HL-60 (cell line): ENCODE measurements at places on chromosomes 3 and 15.

DNA sequence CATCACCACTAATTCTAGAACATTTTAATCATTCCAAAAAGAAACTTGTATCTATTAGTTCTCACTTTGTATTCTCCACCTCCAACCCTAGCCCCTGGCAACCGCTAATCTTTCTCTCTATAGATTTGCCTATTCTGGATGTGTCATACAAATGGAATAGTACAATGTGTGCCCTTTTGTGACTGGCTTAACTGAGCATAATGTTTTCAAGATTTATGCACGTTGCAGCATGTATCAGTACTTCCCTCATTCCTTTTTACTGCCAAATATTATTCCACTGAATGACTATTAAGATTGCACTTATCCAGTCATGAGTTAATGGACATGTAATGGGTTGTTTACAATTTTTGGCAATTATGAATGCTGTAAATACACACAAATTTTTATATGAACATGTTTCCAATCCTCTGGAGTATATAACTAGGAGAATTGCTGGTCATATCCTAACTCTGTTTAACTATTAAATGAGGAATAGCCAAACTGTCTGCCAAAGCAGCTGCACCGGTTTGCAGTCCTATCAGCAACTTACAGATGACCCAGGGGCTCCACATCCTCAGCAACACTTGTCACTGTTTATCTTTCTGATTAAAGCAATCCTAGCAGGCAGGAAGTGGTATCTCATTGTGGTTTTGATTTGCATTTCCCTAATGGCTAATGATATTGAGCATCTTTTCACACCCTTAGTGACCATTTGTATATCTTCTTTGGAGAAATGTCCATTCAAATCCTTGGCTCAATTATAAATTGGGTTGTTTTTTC is 42.9 kb downstream of the DCUN1D1 start:
- DNase-seq, result no peak

GRCh38 chr15:66220601-66221000 is 32.9 kb downstream of the MEGF11 start:
- no peak for DNase-seq

GRCh38 chr3:23402728-23403492 is 199.8 kb downstream of the UBE2E2 start:
- DNase-seq, result no peak

DNA sequence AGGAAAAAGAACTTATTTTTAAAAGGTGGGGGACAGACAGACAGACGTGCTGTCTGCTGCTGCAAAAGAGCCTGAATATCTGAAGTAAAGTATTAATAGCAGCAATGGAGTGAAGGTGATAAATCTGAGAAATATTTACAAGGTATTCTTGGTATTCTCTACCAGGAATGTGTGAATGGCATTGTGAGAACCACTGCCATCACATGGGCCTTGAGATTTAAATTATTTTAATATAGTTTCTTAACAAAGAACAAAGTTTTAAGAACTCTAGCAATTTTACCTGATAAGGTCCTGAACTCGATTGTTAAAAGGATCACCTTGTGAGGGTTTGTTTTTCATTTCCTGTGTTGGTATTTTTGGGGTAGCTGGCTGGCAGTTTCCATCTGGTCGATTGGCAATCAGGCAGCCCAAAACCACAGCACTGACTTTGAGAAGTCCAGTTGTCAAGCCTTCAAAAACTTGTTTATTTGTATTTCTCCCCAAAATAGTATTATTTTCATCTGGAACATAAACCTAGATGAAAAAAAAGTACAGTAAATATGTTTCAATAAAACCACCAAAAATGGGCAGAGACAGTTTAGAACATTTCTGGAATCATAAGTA is 97.3 kb downstream of the ISL2 start:
- DNase-seq, result no peak

DNA sequence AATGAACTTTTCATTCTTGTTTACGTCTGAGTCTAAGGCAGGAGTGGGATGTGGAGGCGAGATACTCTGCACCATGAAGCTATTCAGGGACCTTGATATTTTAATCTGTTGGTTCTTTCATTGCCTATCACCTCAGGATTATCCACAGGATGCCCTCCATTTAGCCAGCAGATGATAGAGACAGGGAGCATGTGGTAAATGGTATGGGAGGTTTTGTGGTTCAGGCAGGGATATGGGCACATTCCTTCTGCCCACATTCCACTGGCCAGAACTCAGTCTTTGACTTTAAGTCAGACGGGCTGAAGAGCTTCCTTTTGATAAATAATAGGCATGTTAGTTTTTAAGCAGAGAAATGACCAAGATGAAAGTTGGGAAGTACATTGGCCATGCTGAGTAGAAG is 548.0 kb upstream of the CCDC54 start:
- DNase-seq, result no peak

DNA sequence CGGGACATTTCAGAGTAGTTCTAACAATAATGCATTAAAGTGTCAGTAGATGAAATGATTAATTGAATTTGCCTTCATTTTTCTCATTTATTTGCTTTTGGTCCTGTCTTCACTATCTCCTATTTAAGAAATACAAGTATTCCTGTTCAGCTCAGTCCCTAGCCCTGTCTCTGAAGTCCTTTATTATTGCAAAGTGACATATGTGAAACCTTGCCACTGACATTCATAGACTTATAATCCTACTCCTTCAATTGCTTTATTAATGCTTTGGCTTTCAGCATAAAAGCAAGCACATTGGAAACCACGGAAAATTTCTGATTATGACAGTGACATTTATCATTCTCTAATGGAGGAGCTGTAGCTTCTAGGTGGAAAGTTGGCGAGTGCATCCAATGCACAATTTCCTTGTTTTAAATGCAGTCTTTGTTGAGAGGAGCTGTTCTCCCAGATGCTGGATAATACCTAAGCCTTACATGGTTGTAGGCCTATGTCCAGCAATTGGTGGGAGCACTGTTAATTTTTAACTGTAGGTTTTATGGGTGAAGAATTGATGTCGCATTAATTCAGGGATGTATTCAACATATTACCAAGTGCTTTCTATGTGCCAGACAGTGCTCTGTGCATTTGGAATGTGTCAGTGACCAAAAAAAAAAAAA is 337.8 kb downstream of the FEZF2 start:
- no peak for DNase-seq

DNA sequence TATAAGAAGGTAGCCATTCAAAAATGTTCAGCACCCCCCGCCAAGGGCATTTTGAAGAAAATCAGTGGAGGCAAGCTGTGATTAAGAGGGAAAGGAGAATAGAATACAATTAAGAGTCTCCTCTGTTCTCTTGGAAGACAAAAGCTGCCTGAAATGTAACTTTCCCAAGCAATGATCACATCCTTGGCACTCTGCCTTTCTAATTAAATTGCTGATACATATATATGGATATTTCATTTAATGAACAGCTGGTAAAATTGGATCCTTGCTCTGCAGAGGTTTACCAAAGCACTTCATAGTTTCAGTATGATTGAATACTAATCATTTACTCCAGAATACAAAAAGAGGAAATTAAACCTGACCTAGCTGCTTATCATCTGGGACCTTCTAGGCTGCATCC is 10.4 kb downstream of the COL6A6 start:
- no peak for DNase-seq

DNA sequence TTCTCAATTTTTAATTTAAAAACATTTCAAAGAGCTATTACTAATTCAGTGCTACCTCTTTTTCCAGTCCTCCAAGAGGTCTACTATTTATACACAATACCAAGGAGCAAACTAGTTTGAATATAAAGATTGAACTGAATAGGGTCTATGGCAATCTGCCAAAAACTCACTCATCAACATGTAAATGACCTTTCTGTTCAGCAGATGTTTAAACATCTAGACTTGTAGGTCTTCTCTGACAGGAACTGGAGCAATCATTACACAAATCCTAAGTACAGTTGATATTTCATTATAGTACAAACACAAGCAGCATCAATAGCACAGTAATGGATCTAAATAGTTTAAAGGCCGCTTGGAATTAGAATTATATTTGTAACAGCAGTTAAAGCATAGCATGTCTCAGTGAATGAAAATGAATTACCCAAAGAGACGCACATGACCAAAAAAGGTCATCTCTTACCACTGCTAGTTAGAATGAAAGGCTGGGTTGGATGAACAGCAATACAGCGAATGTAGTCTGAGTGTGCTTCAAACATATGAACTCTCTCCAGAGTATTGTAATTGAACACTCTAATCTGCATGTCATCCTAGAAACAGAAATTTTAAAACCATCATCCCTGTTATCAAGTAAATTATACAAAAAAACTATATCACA is 10.7 kb downstream of the COPB2 start:
- DNase-seq, result no peak

DNA sequence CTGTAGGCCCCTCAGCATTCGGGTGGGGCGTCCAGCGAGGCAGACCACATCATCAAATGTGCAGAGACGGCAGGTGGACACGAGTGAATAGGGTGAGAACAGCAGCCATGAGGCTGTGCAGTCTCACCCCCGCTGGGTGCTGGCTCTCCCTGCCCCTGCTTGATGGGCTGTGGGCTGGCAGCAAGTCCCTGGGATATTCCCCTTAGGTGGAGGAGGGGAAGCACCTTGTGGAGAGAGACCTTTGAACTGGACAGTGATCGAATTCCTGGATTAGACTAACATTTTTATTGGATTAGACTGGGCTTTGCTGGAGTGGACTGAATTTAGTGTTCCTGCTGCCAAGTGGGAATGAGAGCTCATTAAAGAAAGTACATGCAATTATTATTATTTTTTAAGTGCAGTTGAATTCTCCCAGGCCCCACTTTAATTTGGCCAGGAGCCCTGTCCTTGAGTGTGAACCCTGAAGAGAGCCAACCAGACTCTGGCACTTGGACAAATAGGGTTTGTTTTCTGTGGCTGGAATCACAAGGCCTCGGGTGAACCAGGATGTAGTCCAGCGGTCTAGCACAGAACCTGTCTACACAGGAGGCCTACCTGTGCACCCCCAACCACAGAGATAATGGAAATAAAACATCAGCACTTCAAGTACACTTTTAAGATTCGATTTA is 193.1 kb downstream of the ABHD5 start:
- no peak for DNase-seq

GRCh38 chr15:80815106-80815505 is 35.9 kb downstream of the CEMIP start:
- DNase-seq, result no peak

- DNase-seq, result no peak
These were observed 284.8 kb upstream of the CFAP20DC start for GRCh38 chr3:59334585-59334984.

DNA sequence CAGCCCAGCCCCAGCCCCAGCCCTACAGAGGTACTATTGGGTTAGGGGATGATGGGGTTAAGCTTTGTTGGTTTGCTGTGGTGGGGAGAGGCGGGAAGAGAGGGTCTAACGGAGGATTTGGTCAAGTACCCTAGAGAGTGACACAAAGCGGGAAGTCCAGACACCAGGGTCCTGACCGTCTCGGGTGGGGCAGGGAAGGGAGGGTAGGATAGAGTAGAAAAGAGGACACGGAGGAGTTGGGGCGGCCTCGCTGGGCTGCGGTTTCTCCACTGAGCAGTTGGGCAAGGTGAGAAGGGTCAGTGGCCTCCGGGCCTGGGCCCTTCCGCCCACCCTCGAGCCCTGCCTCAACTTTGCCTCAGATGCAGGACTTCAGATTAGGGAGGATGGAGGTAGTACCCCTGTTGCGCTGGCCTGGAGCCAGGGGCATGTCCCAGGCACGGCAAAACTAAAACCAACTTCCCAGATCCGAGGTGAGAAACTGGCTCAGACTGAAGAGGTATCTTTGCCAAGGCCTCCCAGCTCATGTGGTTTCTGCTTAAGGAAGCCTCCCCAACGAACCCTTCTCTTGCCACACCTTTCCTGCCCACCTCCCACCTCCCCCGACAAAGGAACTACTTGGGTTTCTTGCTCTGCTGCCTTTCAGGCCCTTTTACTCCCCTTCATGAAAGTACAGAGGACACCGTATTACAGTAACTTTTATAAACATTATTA is 551 bp downstream of the PML start:
- peak; percentile 76 for DNase-seq

- no peak for DNase-seq
These were observed 3.5 kb upstream of the CPNE4 start for GRCh38 chr3:132038198-132038825.

DNA sequence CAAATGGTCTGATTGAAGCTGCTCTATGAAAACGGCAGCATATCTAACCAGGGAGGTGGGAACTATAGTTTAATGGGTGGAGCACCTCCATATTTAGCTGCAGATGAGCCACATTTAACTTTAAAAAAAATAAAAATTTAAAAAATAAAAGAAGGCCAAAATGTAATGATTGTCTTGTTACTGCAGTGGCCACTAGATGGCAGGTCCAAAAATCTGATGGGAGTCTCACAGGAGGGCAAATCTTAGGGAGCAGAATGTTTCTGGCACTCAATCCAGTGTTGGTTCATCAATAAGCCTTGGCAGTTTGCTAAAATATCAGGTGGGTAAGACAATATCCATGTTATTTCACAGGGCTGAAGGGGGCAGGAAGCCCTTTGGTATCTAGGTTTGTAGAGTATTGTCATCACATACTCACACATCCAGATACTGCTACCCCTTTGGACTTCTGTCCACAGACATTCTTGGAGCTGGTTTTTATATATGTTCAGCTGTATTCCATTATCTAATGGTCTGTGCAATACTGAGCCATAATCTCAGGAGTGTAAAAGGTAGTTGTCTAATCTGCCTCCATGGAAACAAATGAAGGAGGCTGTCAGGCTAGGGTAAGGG is 233.3 kb downstream of the TIGIT start:
- DNase-seq, result no peak

DNA sequence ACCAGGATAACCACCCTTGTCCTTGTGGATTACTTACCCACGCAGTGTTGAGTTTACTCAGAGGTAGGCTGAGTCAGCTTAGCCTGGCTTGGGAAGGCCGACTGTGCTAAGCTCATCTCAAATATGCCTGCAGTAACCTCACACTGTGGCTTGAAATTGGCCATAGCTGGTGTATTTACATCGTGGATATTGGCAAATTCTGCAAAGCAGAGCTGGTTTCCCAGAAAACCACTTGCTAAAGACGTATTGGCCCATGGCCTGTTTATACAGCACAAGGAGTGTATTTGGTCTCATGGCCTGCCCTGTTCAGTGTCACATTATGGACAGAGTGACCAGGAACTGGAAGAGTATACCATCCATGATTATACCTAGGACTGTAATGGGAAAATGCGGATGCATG is 170.5 kb upstream of the UBE3A start:
- DNase-seq, result no peak

- DNase-seq, result peak; percentile 72
These were observed 9.1 kb upstream of the SKIC8 start for GRCh38 chr15:78308422-78309032.

- DNase-seq, result peak; percentile 79
These were observed at the start of gene TNFSF10 for GRCh38 chr3:172522871-172523818. Gene TNFSF10 (minus strand): TSS chr3:172523430. CDS start chr3:172523384, 46 bp downstream.

DNA sequence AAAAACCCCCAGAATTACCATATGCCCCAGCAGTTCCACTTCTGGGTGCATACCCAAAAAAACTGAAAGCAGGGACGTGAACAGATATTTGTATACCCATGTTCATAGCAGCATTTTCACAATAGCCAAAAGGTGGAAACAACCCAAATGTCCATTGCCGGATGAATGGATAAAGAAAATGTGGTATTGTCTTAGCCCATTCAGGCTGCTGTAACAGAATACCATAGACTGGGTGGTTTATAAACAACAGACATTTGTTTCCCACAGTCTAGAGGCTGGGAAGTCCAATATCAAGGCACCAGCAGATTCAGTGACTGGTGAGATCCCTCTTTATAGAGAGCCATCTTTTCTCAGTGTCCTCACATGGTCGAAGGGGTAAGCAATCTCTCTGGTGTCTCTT is 182.1 kb upstream of the ANKRD28 start:
- DNase-seq, result no peak
